NCI-H1436 treated with DMSO at 0.1 percent for 48 hours (cell line): ENCODE measurements at places on chromosomes 12 and 14.

DNA sequence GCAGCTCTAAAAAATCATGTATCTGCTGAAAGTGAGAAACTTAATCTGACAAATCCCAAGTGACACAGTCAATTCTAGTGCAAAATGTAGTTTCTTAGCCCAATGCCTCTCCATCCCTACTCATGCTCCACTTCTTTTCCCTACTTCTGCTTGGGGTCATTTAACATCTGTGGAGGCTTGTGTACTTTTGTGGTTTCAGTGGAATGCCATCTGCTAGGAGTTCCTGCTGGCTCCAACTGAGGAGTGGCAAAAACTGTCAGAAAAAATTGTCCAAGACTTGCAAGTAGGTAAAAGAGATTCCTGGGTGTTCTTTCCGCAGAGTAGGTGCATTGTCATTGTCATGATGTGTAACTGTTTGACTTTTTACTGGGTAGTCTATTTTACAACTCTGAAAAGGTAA lies 12.5 kb upstream of the AVPR1A start:
- DNase-seq = no peak

GRCh38 chr12:66065150-66065549 lies 65.4 kb downstream of the LLPH start:
- no peak for DNase-seq

- DNase-seq = no peak
Observed at GRCh38 chr14:103400537-103400936, 15.3 kb downstream of the MARK3 start.

GRCh38 chr12:28771968-28772367 lies 377.1 kb upstream of the FAR2 start:
- no peak for DNase-seq

DNA sequence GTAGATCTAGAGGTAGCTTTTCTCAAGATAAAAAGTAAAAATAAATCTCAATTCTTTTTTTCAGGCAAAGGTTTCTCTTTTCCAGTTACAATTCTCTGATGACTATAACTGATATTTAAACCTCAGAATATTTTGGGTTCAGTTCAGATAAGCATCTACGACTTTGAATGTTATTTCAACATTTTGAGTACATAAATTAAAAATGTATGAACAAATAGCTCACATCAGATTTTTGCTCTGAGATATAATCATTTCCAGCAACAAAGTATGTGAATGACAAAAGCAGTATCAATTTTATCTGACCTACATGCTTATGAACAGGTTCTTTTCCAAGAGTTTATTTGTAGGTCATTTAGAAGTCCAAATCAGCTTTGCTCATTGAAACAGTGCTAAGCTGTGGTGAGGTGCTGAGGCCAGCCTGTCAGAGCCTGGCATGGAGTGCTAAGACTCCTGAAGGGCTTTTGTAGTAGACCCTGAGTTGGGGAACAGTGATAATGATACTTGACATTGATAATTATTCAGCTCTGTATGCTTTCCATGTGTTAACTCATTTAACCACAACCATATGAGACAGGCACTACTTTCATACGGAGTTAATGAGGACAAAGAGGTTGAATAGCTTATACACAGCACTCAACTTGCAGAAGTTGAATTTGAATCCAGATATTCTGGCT lies 205.0 kb upstream of the DCN start:
- DNase-seq = no peak

DNA sequence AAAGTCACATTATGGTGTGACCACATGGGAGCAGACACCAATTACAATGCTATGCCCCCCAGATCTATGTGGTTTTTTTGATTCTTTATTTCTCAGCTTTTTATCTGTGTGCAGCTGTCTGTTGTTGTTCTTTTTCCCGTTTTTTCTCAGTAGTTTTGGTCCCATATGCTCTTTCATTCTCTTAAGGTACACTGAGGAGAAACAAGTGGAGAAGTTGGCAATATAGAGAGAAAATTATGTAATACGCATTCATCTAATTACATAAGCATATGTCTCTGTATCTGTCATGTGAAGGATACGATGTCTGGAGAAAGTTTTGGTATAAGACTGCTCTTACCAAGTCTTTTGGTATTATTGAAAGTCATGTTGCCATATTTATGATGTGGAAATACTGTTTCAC lies 819.0 kb downstream of the NRXN3 start:
- no peak for DNase-seq

DNA sequence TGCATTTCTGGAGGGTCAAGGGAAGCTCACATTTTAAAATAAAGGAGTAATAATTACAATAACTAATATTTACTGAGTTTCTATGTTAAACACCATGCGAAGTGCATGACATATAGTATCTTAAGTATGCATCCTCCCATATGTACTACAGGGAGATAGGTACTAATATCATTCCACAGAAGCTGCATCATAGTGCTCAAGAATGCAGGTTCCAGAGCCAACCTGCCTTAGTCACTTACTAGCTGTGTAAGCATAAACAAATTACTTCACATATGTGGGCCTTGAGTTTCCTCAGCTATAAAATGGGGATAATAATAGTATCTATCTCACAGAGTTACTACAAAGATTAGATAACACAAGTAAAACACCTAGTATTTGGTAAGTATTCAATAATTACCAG lies 18.3 kb downstream of the ARMH4 start:
- no peak for DNase-seq

GRCh38 chr14:37874429-37875109 lies 279.1 kb downstream of the TTC6 start:
- no peak for DNase-seq
